ENCODE measurements at places on chromosomes 2 and 18.

DNA sequence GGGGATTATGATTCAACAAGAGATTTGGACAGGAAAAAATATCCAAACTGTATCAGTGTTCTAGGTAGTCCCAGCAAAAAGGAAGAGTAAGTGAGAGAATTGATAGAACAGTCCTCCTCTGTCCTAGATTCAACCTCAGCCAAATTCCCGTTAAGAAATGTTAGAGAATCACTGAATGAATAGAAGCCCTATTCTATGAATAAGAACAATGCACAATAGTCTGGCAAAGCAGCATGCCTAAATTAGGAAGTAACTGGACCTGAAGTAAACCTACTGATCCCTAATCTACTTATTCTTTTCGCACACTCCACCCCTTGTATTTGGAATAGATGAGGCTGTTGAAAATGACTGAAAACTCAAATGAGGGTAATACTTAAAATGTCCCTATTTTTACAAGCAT lies 1665.5 kb downstream of the LRP1B start:
- no peak for DNase-seq

DNA sequence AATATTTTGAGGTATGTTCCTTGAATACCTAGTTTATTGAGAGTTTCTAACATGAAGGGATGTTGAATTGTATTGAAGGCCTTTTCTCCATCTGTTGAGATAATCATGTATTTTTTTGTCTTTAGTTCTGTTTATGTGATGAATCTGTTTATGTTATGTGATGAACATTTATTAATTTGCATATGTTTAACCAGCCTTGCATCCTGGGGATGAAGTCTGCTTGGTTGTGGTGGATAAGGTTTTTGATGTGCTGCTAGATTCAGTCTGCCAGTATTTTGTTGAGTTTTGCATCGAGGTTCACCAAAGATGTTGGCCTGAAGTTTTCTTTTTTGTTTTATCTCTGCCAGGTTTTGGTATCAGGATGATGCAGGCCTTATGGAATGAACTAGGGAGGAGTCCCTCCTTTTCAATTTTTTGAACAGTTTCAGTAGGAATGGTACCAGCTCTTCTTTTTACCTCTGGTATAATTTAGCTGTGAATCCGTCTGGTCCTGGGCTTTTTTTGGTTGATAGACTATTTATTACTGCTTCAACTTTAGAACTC lies 71.9 kb downstream of the EPC2 start:
- DNase-seq: no peak

DNA sequence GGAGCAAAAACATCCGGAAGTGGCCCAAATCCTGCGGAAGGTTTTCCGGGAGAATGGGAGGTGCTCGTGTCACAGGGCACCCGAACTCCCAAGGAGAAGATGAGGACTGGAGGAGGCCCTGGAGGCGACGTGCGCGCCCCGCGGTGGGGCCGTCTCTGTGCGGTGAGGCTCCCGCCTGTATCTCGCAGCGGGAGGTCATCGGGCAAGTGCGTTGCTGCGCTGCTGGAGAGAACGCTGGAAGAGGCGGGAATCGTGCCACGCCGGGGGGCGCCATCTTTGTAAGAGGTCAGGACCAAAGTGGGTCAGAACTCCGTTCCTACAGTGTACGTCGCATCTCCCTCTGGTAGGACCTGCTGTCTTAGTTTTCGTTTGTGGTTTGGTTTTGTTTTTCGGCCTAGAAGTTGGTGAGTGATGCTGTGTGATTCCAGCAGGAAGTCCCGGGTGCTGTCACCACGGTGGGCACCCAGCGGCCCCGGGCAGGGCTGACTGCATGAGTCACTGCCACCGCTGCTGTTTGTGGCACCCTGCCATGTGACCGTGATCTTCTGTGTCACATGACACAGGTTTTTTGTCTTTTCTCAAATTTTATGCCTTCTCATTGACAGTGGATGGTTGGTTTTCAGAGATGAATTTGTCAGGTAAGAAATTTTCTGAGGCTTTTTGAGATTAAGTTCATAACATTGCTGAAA lies 21.5 kb upstream of the ATP9B start:
- no peak for DNase-seq

- DNase-seq: no peak
Measured at GRCh38 chr2:12341920-12342319, 374.8 kb upstream of the TRIB2 start.

DNA sequence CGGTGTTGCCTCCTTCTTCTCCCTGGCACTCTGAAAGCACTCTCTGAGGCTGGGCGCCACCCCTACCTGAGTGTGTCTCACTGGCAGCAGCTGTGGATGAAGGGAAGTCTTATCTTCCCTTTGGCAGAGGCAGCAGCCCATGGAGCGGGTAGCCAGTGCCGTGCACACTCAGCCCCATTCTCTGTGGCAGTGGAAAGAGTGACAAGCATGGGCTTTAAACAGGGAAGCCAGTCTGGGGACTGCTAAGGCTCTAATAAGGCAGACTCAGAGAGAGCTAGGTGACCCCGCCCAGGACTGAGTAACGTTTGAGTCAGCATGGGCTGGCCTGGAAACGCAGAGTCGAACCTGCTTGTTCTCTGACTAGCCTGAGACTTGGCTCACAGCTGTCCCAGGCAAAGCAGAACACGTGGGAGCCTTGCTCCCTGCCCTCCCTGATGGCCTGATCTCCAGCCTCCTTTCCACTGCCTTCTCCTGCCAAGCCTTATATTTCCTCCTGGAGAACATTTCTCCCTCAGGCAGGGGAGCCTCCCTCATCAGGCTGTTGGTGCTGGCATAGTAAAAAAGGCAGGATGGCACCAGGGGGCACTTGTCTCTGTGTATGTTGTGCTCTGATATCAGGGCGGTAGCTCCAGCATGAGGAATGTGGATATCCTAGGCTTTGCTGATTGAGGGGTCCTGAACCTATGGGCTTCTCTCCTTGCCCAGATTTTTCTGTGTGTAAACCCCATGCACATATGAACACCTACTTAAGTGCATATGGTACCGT lies 93.9 kb upstream of the LGALSL start:
- DNase-seq: no peak

GRCh38 chr18:6731222-6731596 lies 1.7 kb downstream of the ARHGAP28 start:
- DNase-seq: no peak

DNA sequence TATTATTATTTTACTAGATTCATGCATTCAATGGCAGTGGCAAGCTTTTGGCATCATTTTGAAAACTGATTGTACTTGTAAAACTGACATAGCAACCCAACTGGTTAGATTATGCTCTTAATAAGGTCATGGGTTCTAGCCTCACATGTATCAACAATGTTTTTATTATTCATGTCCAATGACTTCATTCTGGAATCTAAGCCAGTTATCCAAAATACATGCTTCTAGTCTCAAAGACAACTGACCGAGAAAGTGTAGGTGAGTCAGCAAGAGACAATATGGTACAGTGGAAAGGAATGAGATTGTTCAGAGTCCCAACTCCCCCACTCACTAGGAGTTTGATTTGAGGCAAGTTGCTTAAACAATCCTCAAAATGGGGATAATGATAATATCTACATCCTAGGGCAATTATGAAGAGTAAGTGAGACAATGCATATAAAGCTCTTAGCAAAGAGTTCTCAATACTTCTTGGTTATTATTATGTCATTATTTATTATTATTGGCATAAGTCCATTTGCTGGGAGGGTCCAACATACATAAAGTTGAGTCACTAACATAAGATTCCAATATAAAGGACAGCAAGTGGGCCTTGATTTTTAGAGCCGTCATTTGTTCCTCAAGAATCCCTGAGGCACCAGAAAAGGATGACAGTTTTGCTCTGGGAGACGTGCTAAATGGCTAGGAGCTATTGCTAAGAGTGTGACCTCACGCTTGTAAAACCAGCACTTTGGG lies 99.4 kb downstream of the NEB start:
- no peak for DNase-seq

DNA sequence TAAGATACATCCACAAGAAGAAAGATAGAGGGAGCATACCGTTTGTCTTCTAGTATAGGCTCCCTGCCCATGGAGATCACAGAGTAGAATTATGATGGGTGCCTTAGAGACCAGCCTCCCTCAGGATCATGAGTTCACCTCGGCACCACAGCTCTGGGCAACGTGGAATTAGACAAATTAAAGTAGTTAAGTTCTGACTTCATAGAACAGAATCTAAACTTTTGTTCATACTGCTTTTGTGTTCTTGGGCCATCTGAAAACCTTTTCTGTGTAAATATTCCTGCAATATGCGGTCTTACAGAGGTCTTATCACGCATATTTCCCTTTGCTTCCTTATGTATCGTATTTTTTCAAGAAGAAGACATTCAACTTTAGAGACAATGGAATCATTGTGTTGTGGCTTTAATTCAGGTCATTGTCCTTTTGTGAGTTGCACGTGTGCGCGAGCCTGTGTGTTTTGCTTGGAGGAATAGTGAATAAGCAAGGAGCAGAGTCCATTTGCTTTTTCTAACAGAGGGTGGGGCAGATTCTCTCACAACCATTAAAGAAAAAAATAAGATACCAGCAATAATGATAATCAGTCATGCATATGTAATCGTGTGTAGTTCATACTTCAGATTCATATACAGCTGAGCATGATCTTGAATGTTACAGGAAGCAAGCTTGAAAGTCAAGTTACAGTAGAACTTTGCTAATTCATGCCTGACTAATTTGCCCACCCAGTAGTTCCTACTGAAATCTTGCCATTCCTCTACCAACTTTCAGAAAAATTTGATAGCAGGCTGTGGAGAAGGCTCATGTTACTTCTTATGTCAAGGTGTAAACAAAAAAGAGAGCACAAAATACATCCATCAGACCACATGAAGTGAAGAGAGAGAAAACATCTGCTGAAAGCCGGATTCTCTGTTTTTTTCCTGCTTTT lies 243.6 kb downstream of the NEDD4L start:
- no peak for DNase-seq

- DNase-seq: no peak
Measured at GRCh38 chr18:27608742-27609141, 423.6 kb upstream of the CHST9 start.

DNA sequence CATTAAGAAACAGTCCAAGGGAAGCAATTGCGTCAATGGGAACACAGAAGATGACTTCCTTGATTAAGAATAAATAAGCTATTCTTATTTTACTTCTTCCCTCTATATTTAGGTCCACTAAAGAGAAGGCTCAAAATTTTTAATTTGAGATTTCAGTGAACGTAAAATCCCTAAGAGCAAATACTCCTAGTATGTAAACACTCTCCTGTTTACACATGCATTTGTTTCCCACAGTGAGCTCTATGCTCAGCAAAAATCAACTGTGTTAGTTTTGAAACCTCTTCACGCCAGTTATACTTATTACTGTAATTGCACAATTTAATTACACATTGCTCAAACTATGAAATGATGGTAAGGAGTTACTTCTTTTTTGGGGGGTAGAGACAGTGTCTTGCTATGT lies 8.8 kb downstream of the SLC39A6 start:
- DNase-seq: no peak

DNA sequence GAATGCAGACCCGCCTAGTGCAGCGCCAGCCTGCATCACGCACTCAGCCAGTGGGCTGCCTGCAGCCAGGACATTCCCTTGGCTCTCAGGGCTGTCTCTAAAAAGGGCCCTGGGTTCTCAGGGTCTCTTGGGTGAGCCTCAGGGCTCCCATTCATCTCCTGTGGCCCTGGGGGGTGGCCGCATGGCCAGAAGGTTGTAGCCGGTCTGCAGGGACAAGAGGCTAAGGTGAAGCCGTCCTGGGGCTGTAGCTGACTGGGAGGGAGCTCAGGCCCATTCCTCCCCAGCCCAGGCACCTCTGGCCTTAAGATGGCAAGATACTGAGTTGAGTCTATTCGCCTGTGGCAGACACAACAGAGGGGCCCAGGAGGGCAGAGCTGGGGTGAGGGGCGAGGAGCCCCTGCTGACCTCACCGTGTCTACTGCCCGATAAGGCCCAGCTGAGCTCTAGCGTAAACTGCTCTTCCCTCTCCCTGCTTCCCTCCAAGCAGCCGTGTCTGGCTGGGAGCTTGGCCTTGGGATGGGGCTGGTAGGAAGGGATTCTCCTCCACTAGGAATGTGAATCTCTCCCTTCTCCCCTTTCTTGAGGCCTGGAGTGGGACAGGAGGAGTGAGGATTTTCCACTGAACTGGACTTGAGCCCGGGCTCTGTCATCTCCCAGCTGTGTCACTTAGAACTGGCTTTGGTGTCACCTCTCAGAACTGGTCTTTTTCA lies 37.9 kb downstream of the INHBB start:
- DNase-seq: no peak

GRCh38 chr2:173021939-173022371 lies 53.7 kb upstream of the MAP3K20 start:
- DNase-seq: no peak

GRCh38 chr2:134139611-134140010 lies 114.3 kb upstream of the MGAT5 start:
- DNase-seq: no peak

GRCh38 chr18:75114231-75114764 lies 94.6 kb downstream of the PTGR3 start:
- no peak for DNase-seq

- DNase-seq: no peak
Measured at GRCh38 chr18:48294899-48295585, 114.1 kb downstream of the ZBTB7C start.

GRCh38 chr18:78573773-78574172 lies 405.8 kb upstream of the SALL3 start:
- no peak for DNase-seq

DNA sequence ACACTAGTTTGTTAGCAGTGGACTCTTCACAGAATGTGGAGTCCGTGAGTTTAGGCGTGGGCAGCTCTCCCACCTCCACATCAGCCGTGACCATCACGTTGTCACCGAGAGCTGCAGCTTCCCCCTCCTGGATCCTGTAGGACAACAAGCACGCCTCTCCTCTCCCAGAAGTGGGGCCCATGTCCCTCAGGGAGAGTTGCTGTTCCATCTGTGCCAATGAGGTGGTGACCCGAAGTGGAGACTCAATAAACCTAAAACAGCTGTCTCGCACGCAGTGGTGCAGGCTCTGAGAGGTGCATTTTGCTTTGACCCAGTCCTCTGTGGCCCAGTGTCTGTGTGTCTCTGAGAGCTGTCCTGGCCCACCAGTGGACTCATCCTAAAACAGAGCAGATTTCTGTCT lies 456.5 kb upstream of the SOX11 start:
- DNase-seq: no peak

Measured in cerebellar nuclear complex (tissue), 1 donor.